H4 (cell line): ENCODE measurements at places on chromosomes 11 and 22. TPM values are rescaled to one million over a fixed set of nuclear protein-coding genes. Genes with fewer than 3 reads are reported as not detected.

The TRIM48 gene
- not detected in 2 replicates for total RNA-seq

The C11orf86 gene
- not detected in 2 replicates for total RNA-seq

The RRP7A gene
- 20.2 and 26.5 TPM in 2 replicates for total RNA-seq

The FREY1 gene
- 0.51 TPM in 1 of 2 replicates, not detected in the other for total RNA-seq

The IRAG1 gene
- total RNA-seq, result 0.27 and 0.66 TPM in 2 replicates

The TTC36 gene
- 0.19 TPM in 1 of 2 replicates, not detected in the other for total RNA-seq

The LGR4 gene
- 25.1 and 28.5 TPM in 2 replicates for total RNA-seq

The SLC17A6 gene
- 0.02 TPM in 1 of 2 replicates, not detected in the other for total RNA-seq

The NF2 gene
- 32.3 and 32.4 TPM in 2 replicates for total RNA-seq

The TIGD3 gene
- total RNA-seq, result 1.1 and 1.6 TPM in 2 replicates
